CD4-positive, alpha-beta memory T cell (primary cell): ENCODE measurements at places on chromosomes 1 and 21. TPM values are rescaled to one million over a fixed set of nuclear protein-coding genes. Genes with fewer than 3 reads are reported as not detected.

DNA sequence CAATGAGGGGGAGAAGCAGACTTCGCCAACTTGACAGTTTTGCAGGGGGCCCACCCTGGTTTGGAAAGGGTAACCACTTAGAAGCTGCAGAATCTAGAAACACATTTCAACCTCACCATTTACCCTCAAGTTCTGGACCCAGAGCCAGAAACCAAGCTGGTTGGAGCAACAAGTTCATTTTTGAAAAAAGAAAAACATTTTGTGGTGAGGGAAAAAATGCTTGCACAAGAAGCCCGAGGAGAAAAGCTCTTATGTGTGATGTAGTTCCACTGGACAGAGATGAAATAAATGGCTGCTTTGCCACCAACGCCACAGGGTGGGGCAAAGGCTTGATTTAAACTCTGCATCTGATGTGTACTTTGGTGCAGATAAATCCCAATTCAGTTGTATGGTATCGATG is 10.6 kb upstream of the NGF start:
- no peak overlapping the region for H3K4me3 ChIP-seq
- no peaks in the 10 kb centered on the region for H3K27me3 ChIP-seq
- H3K36me3 ChIP-seq: no peaks in the 10 kb centered on the region
- no peak overlapping the region for H3K27ac ChIP-seq
- no peaks in the 10 kb centered on the region for H3K4me1 ChIP-seq

- H3K36me3 ChIP-seq: no peaks in the 10 kb centered on the region
- DNase-seq: no peak
- no peak overlapping the region for H3K4me3 ChIP-seq
These were observed 1.0 kb upstream of the PGLYRP4 start for GRCh38 chr1:153349363-153350320.

- H3K4me1 ChIP-seq: peaks cover 33% of the 10 kb centered on the region
- peak overlapping the region; percentile 57 for H3K27ac ChIP-seq
- H3K27me3 ChIP-seq: no peaks in the 10 kb centered on the region
- H3K36me3 ChIP-seq: no peaks in the 10 kb centered on the region
These were observed 8.6 kb downstream of the AIM2 start for GRCh38 chr1:159067699-159068621.

GRCh38 chr1:220389634-220390033 is 117.4 kb upstream of the RAB3GAP2 start:
- no peak overlapping the region for H3K27ac ChIP-seq
- DNase-seq: no peak
- H3K27me3 ChIP-seq: no peaks in the 10 kb centered on the region

- DNase-seq: no peak
- H3K4me1 ChIP-seq: no peaks in the 10 kb centered on the region
- H3K27ac ChIP-seq: no peak overlapping the region
- H3K4me3 ChIP-seq: no peak overlapping the region
- H3K27me3 ChIP-seq: no peaks in the 10 kb centered on the region
These were observed 16.9 kb upstream of the THRAP3 start for GRCh38 chr1:36207339-36207738.

DNA sequence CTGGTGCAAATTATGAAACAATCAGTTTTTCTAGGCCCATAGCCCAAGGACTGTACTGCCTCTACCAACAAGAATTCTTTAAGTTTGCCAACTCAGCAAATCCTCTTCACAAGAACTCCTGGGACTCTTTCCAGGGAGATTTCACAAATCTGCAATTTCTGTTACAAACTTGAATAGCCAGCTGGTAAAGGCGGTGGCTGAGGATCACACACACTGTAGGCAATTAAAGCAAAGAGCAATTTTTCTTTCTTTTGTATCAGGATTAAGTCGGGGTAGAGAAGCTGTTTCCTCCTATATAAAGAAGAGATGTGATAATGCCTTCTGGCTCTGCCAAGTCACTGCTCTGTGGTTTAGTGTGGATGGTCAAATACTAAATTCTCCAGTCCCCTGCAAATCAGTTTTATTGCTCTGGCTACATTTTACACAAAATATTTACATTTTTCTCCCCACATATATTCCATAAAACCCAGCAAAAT is 1.7 kb downstream of the ALDH9A1 start:
- H3K27me3 ChIP-seq: no peaks in the 10 kb centered on the region
- no peaks in the 10 kb centered on the region for H3K36me3 ChIP-seq
- H3K4me3 ChIP-seq: no peak overlapping the region
- no peak for DNase-seq

GRCh38 chr1:154155251-154155650 is 378 bp upstream of the NUP210L start:
- H3K27ac ChIP-seq: peak overlapping the region; percentile 18
- H3K36me3 ChIP-seq: peaks cover 29% of the 10 kb centered on the region
- no peak for DNase-seq
- H3K27me3 ChIP-seq: no peaks in the 10 kb centered on the region
- no peak overlapping the region for H3K4me3 ChIP-seq

Gene SPRR2B
- total RNA-seq: not detected

Gene RGSL1
- not detected for total RNA-seq

Gene SPATA21
- not detected for total RNA-seq

Gene SLC37A1
- total RNA-seq: 18.5 TPM
